Tibial nerve (tissue), 4 donors: ENCODE measurements at places on chromosomes 3 and 15.

GRCh38 chr3:180918542-180918941 lies 6.1 kb downstream of the FXR1 start:
- no peak for DNase-seq

DNA sequence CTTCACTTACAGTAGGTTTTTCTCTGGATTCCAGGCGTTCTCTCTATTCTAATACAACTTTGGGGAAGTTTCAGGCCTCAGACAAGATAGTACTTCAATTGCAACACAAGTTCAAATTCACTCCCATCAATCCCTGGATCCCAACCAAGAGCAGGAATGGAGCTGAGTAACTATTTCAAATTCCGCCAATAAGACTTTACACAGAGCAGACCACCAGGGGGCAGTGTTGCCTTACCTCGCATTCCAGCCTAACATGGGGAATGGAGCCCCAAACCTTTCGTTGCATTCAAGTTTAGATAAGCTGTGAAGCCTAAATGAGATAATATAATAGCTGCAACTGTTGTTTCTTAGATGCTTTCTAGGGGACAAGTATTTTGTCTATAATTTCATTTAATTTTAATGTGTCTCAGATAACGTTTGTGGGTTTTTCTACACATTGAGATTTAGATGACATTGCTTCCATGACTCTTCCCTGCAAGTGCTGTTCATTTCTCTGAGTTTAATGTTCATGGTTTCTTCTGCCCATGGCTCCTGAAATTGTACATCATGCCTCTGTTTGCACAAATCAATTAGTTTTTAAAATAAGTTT lies 186.7 kb downstream of the NSUN3 start:
- peak; percentile 34 for DNase-seq

- DNase-seq, result peak; percentile 76
These were observed 14.5 kb downstream of the RLBP1 start for GRCh38 chr15:89206908-89207331.

GRCh38 chr3:114418107-114418506 lies 124.3 kb downstream of the TIGIT start:
- DNase-seq, result no peak

GRCh38 chr3:100317912-100318311 lies 16.6 kb upstream of the NIT2 start:
- DNase-seq, result no peak
